ENCODE measurements at places on chromosomes 5 and 9.

DNA sequence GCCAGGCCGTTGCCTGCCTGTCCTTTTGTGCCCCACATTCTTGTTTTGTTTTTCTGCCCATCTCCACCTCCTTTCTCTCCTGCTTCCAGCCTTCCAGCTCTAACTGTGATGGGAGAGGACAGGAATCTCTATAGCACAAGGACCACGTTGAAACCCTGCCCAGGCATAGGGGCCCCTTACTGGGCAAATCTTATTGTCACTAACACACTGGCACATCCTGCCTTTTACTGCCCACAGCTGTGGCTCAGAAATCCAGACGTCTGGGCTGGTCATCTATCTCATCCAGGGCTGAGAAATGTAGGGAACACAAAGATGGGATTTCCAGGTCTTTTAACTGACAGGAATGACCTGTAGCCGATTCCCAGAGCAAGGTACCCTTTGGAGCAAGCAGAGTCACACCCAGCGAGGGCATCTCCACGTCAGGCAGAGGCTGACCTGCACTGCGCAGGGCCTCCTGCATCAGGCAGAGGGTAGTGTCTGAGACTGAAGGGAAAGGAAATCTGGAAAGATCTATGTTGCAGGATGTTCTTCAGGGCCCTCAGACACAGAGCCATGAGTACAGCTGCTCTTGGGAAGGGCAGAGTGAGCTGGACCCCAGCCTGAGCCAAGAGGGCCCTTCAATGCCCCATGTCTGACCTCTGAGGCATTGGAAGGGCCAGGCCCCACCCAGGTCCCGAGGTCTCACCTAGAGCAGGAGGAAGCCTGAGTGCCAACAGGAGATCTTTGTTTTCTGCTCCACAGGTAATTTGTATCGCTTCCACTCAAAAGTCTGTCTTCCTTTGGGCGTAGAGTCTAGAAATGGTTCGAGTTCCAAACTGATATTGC is 278.8 kb downstream of the FSTL4 start:
- DNase-seq: no peak

DNA sequence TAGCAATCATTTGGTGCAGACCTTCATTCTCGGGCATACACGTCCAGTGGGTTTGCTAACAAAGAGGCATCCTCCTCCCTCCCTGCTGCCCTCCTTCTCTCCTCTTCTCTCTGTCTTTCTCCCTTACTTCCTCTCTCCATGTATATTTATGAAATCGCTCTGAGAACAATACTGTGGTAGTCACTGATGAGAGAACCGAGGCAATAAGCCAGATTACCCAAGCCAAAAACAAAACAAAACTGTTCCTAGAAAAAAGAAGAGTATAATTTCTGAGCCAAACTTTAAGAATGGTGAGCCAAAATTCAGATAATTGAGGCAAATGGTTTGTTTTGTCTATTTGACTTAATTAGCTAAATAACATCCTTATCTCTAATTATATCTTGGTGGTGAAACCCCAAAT is 15.8 kb upstream of the HMHB1 start:
- DNase-seq: no peak

DNA sequence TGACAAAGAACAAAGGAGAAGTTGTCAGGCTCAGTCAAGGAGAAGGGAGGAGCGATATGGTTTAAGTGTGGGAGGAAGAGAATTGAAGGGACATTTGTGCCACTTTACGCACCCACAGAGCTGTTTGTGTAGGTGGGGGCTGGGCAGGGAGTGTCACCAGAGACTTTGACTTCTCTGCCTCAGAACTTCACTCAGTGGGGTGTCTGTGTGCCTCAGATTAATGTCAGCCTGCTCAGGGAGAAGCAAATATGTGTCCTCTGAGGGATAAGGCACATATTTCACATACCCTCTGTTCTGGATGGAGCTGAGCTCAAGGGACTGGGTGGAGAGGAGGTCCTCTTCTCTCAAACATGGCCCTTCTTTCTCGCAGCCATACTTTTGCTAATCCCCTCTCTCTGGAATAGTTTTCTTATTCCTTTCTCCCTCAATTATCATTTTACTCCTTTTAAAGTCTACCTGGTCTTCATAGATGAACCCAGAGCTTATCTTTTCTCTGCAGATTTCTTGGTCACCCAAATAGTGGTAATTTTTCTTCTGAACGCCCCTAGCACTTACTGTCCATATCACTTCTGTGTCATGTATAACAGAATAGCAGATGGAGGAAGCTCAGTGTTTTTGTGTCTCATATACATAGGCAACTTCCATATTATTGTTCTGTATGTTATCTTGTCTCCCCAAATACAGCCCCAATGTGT is 77.0 kb downstream of the IQGAP2 start:
- no peak for DNase-seq

DNA sequence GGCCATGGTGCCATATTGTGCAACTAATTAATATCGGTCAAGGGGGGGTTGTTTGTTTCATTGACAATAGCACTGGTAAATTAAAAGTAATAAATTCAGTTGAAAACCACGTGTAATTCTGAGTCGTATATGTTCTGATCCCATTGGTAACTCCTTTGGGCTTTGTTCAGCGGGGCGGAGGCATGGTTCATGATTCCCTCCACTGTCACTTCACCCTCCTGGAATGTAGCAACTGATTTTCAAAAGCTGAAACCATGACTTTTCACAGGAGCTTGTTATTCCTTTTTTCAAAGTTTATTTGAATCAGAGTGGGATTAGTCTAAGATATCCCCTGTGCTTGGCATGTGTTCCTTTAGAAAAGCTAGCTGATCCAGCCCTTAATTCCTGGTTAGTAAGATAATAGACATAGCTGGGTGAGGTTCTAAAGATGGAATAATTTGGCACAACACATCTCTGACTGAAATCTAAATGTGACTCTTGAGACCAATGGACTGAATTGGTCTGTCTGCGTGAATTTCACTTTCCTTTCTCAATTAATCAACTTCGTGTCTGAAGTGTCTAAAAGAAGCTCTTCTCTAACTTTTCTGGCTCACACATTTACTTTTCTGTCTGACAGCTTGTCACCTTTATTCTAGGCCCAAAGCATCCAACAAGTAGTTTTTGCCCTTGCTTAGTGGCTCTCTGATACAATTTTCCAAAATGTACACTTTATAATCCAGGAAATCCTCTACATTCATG is 185.7 kb upstream of the VCAN start:
- DNase-seq: no peak

- DNase-seq: no peak
These were observed 192.0 kb downstream of the IRX1 start for GRCh38 chr5:3787604-3788003.

GRCh38 chr5:139964994-139965565 is 78.0 kb downstream of the NRG2 start:
- DNase-seq: no peak

DNA sequence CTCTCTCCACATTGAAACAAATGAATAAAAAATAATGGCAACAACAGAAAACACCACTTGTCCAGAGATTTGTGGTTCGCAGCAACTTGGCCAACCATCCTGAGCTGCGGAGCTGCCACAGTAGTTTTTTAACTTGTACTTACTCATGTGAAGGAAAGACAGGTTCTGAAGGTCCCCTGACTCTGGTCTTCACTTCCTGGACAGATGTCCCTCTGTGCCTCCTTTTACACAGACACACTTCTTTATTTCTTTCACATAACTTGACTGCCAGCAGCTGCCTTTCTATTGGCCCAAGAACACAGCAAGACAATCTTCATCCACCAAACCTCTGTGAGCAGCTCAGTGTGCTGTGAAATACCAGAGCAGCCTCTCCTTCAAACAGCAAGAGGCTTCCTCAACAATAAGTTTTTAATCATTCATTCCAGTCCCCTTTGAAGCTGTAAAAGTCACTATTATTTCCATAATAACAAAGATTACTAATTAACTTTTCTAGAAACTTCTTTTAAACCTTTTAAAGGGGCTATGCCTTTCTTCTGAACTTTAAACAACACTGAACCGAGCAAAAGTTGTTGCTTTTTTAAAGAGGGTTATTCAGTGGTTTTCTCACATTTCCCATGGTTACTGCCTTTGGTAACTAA is 198.7 kb downstream of the NR2F1-AS1 start:
- no peak for DNase-seq

- no peak for DNase-seq
These were observed 123.5 kb downstream of the TRIO start for GRCh38 chr5:14266686-14267085.

DNA sequence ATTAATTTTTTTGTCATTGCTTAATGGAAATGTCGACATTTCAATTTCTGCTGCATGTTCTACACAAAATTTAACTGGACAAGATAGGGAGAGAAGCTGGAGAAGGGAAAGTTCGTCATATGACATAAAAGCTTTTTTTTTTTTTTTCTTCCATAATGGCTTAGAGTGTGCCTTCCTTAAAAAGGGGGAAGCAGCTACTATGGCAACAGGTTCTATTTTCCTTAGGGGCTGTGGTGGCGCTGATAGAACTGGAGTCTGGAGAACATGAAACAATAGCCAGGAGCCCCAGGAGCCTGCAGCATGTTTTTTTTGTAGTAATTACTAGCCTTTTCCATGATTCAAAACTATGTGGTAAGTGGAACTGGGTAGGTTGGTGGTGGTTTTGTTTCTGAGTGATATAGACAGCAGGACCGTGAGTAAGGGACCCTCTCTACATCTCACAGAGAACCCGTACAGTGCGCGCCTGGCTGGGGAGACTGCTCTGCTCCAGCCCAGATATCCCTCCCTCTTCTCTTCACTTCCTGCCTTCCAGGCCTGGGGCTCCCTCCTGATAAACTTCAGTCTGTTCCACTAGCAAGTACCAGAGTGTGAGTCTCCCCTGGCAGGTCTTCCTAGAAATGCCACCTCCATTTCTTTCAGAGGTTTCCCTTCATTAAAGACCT is 301.6 kb downstream of the NR3C1 start:
- no peak for DNase-seq

DNA sequence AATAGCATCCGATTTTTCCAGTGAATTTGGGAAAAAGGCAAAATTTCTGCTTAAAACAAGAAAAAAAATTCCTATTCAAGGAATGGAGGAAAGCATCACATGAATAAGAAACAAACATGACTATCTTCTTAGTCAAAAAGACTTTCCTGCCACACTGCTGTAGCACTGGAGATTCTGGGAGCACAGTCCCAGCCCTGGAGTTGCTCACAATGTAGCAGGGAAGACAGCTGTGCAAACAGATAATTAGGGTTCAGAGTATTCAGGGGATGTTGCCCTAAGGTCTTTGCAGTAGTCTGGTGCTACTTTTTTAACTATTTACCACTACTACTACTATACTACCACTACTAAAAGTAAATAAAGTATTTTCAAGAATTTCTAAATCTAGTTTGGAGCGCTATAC is 86.5 kb downstream of the BNC2 start:
- DNase-seq: no peak

- DNase-seq: no peak
These were observed 404.5 kb downstream of the YTHDC2 start for GRCh38 chr5:113917997-113918396.

DNA sequence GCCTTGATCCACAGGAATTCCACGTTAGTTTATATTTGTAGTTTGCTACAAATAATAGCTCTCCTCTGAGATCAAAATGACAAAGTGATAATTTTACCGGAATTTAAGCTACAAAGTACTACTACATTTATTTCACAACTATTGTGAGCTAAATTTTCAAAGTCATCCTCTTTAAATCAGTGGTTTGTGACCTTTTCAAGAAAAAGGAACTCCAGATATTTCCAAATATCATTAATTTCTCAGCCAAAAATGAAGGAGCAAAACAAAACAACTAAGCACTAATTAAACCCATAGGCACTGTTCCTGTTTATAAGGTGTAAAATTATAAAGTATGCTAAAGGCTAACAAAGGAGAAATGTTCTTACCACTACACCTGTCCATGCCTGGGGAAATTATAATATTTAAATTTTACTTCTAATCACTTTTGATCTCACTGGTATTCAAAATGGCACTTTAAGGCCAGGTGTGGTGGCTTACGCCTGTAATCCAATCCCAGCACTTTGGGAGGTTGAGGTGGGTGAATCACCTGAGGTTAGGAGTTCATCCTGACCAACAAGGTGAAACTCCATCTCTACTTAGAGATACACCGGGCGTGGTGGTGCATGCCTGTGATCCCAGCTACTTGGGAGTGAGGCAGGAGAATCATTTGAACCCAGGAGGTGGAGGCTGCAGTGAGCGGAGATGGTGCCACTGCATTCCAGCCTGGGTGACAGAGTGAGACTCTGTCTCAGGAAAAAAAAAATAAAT is 77.5 kb downstream of the CEMIP2 start:
- no peak for DNase-seq

DNA sequence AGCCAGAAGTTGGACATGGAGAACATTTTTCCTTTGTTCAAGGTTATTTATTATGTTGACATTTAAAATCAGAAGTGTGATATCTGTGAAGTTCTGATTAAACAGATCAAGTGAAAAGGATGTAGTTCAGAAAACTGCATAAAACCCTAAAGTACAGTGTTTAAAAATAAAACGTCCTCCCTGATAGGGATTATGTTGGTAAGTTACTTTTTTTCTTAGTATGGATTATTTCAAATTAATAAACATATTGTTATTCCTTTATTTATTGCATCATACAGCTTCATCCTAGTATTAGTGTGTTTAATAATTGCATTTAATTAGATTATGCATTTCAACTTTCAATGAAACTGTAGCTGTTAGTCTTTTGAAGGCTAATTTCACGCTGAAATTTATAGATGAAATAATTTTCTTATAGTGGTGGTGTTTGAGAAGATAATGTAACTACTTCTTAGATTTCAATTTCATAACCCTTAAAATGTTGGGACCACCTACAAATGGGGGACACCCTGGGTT is 157.9 kb upstream of the DMRT1 start:
- DNase-seq: no peak

DNA sequence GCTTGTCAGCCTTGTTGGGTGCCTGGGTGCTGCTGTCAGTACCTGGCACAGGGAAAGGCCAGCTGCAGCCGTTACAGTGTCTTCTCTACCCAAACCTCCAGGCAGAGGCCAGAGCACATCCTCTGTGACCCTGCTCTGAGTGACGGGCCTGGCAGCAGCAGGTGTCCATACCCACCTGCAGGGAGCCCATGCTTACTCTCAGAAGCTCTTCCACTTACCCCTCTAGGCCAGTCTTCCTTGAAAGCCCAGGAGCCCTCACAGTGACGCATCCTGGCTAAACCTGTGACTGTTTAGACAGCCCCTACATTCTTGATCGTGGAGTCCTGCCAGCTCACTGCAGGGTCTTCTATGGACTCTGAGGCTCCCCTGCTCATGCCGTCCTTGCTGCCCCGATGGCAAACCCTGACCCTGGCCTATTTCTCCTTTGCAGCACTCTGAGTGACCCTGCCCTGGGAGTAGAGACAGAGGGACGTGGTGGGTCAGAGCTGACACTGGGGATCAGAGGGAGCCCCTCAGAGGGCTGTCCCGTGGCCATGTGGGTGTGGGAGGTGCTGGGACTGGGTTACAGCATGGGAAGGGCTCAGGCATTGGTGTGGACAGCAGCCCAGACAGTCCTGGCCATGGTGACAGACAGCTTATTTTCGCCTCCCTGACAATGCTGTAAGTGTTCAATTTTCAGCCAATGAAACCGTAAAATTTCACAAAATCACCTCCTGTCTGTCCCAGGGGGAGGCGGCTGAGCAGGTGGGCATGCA is 67.6 kb upstream of the RNF130 start:
- no peak for DNase-seq

DNA sequence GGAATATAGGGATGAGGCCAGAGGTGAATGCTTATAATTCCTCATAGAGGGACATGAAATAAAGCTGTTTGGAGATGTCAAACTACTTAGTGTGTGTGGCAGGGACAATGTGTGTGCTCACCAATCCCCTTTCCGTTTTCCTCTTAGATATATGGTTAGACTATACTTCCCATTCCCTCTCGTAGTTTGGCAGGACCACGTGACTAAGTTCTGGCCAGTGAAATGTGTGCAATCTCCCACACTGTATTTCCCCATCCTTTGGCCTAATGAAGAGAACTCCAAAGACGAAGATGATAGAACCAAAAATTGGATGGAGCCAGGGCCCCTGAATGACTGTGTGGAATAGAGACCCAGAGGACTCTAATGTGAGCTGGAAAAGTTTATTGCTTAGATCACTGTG is 233.4 kb upstream of the KLF4 start:
- no peak for DNase-seq
